NCI-H187 treated with DMSO at 0.1 percent for 48 hours (cell line): ENCODE measurements at places on chromosomes 12 and 14.

GRCh38 chr14:88130057-88130432, 125.1 kb downstream of the GPR65 start:
- no peak for DNase-seq

DNA sequence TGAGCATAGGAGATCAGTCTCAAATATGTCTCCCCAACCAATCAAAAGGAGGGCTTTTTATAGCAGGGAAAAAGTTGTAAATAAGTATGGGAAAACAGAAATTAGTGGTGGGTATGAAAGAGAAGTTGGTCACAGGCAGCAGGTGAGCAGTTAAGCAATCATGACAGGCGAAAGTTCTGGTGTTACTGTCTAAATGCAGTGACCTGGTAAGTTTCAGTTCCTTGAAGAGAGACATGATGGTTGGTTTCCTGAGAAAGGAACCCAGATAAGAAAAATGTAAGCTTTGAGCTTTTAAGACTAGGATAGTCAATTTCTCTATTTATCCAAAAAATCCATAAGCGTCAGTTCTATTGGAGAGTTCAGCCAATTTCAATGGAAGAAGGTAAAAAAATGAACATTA, 466.2 kb upstream of the FLRT2 start:
- DNase-seq: no peak

DNA sequence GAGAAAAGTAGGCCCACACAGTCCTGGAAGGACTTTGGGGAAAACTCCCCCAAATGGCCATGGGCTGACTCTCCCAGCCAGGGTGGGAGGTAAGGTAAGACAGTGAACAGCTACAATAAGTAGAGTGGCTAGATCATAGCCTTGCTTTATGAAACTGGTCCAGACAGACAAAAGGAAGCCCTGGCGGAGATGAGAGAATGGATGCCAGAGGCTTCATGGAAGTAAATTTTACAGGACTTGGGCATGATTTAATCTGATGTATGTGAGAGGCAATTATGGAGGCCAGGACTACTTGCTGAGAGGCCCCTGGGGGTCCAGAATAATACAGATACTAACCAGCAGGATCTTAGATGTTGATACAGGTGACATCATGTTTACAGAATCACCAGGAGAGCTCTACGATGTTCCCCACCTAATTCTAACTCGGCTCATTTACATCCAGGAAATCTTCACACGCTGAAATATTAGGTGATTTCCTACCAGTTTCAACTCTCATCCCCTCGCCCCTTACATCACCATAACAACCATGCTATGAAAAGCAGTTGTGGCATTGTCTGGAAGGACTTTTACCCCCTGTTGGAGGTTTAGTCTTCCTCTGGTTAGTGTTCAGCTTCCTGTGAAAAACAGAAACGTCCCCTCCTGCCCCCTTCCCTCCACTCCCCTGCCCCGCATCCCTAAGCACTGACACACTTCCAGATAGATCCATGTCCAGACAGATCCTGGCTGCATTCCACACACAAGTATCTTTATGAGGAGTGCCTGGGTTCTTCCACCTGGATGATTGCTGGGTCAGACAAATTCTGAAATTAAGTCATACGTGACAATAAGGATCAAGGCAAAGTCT, 39.5 kb upstream of the NT5DC3 start:
- no peak for DNase-seq

DNA sequence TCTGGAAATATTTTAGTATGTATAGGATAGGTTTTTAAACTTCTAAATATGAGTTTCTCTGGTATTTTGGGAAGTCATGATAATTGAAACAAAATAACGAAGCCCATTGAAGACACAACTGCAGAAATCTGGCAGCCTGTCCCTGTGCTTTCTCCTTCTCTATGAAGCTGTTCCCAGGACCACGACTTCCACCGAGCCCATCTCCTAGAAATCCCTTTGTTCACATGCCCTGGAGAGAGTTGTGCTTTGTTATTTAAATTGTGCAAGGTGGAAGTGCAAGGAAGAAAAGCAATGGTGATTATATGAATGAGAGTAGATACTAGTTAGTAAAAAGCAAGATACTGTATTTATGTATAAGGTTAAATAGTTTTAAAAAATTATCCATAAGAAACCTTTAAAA, 32.2 kb downstream of the STK38L start:
- DNase-seq: no peak

GRCh38 chr14:64963611-64964010, 8.5 kb downstream of the RAB15 start:
- no peak for DNase-seq

GRCh38 chr14:71230897-71231296, 323.6 kb downstream of the PCNX1 start:
- no peak for DNase-seq

DNA sequence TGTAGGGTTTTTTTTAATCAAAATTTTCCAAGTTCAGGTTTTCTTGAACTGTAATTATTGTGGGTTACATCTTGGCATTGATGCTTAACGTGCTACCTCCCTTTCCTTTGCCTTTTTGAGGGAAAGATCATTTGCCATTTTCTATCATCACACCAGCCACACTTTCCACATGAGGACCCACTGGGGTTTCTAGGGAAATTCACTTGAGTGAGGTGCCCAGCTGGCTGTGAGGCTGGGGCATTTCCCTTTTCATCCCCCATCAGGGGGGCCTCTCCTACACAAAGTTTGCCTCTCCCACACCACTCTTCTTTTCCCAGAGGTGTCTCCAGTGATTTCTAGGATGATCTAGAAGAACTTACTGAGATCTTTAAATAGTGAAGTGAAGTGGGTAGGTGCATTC, 335.7 kb downstream of the BMP4 start:
- no peak for DNase-seq

GRCh38 chr14:99320105-99320572, 48.1 kb upstream of the BCL11B start:
- peak; percentile 12 for DNase-seq

GRCh38 chr14:74567646-74568379, 44.2 kb downstream of the LTBP2 start:
- DNase-seq: no peak

DNA sequence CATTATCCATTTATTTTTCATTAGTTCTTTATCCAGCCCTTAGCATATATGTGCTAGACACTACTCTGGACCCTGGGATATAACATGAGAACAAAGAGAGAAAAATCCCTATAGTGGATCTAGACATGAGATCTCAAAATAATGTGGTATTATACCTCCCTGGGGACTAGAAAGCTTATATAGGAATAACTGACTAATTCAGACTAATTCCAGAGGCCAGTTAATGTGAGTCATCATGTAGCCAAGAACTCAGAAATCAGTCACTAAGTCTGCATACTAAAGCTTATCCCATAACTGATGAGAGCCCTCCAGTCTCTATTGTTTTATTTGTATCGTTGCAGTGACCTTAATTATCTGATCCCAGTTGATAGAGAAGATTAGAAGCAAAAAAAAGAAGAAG, 267.1 kb upstream of the RGS6 start:
- DNase-seq: no peak

DNA sequence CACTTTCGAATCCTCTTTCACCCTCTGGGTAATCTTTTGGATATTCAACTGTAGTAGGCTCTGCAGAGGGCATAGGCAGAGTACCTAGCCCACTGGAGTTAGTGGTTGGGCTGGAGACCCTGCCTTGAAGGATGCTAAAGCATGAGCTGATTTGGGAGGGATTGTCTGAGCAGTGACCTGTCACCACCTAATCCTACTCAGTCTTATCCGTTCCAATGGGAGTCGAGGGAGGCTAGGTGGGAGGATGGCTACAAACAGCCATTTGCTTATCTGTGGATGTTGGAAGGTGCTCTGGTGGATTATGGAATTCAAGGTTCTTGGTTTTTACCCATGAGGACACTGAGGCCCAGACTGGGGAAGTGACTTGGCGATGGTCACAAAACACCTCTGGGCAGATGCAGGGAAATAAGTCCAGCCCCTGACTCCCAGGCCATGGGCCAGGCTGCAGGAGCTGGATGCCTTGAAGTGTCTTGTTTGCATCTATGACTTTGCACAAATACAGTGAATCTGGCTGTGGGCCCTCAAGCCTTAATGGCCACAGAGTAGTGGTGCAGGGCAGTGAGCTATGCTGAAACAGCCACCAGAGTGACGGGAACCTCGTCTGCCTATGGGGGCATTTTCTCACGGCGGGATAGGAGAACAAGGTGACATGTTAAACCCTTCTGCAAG, 3.7 kb downstream of the KMT5A start:
- no peak for DNase-seq

DNA sequence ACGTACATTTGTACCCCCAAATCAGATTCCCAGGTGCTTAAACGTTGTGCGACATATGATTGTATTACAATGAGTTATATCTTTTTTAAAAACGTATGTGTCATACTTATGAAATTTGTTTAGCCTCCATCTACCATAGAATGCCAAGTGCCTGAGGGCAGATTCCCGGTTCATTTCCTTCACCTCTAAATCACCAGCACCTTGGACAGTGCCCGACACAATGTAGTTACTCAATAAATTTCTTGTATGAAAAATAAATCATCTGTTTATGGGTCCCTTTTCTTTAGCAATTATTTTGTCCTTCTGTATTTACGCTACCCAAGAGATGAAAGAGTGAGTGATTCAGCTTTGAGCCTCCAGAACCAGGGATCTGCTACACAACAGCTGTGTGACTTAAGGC, 157.4 kb downstream of the TBX5 start:
- no peak for DNase-seq

- no peak for DNase-seq
Measured at GRCh38 chr12:14367040-14367661, 1.7 kb downstream of the ATF7IP start.

DNA sequence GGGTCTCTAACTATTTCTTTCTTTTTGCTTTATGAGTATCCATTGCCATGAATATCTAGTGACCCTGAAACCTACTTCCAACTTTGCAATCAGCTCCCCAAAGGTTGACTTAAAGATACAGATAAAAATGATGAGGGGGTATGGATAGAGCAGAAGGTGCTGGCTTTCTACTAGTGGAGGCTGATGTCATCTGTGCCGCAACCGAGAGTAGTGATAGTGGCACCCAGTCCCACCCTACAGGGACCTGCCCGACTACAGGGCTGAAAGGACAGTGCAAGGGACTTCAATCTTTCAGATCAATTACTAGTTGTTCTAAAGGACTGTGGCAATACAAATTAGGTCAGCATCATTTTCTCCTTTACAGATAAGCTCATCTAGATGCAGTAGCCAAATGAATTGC, 806.0 kb downstream of the VRK1 start:
- DNase-seq: no peak

DNA sequence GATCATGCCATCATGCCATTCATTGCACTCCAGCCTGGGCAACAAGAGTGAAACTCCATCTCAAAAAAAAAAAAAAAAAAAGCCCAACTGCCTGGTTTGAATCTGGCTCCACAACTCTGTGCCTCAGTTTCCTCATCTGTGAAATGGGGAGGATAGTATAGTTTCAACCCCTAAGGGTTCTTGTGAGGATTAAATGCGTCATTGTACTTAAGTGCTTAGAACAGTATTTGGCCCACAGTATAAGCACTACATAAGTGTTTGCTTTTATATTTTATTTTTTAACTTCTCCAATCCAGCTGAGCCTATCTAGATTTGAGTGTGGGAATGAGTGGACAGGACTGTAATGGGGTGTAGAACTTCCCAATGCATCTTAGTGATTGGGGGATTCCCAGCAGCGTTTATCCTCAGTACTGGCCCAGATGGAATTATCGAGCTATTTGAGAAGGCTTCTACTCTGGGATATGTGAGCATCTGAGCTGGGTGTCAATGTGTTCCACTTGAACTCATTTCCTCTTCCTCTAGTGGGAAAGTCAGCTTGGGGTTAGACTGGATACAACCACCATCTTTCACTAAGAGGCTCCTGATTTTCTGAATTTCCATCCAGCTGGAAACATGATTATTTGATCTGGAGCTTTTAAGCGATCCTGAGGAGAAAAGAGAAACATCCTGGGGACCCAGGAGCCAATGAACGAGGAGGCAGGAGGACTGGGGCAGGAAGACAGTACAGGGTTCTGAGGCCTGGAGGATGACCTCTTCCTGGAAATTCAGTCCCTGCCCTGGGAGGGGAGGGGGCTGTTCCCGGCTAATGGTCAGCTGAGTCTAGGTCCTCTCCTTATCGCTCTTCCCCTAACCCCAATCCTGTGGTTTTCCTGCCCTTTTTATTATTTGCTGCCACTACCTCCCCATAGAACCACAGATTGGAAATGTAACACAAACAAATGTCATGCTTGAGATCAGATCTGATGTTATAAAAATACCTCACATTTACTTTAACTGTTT, 9.3 kb upstream of the ESPL1 start:
- DNase-seq: no peak

DNA sequence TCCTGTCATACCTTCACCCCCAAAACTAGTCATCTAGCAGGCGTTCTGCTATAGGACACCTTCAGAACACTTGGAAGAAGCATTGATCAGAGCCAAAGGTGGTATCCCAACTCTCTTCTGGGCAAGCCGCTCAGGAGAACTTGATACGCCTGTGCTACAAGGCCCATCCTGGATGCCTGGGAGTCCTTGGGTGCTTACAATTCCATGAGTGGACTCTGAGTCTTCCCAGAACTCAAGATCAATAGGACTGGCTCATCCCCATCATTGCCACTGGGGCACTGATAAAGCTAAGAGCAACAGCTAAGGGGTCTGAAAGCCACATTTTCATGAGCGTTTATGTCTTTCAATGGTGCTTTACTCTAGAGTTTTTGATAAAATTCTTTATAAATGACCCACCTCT, 1.9 kb downstream of the SPTB start:
- DNase-seq: no peak

DNA sequence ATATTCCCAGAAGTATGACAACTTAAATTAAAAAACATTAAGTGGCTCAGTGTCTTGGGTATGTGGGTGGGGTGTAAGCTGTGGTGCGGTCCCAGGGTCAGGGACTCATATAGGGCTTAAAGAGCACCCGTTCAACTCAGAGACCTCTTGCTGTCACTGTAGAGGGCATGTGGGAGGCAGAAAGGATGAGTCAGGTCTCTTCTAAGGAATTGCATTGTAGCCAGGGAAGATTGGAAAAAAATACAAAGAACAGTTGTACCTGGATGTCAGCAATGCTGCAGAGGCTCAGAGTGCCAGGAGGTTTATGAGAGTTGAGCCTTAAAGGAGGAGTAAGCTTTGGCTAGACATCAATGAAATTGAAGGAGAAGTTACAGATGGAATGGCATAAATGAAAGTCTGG, 104.1 kb downstream of the MYRFL start:
- no peak for DNase-seq

GRCh38 chr12:132579744-132580143, 30.6 kb downstream of the LRCOL1 start:
- no peak for DNase-seq
